ENCODE measurements at places on chromosomes 2 and 18.

DNA sequence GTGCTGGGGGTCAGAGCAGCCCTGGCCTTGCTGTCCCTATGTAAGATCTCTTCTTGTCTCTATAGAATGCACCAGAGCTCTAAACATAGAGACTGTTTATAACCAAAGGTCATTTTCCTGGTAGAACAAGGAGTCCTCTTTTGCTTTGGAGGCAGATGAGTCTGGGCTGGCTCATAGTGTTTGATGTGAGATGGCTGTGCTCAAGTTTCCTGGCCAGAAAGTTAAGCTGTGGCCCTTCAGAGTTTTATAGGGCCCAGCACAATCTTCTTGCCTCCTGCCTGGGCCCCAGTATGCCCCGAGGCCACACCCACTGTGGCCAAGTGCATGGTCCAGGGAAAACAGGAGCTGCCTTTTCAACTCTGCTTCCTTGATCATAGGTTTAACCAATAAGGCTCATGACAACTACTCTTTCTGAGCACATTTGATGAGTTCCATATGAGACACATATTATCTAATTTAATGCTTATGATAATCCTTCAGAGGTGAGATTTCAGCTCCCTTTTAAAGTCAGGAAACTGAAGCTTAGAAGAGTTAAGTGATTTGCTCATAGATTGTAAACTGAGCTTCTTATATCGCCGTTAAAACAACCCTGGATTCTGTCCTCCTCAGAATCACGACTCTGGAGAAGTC is 66.3 kb downstream of the MYCN start:
- DNase-seq: no peak

- DNase-seq: no peak
Measured at GRCh38 chr18:1777843-1778242, 793.5 kb downstream of the METTL4 start.

DNA sequence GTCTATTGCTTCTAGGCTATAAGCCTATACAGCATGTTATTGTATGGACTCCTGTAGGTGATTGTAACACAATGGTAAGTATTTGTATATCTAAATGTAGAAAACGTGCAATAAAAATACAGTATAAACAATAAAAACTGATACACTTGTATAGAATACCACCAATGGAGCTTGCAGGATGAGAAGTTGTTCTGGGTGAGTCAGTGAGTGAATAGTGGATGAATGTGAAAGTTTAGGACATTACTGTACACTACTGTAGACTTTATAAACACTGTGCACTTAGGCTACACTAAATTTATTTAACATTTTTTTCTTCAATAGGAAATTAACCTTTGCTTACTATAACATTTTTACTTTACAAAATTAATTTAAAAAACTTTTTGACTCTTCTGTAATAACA is 679.2 kb upstream of the ZNF804A start:
- DNase-seq: no peak

DNA sequence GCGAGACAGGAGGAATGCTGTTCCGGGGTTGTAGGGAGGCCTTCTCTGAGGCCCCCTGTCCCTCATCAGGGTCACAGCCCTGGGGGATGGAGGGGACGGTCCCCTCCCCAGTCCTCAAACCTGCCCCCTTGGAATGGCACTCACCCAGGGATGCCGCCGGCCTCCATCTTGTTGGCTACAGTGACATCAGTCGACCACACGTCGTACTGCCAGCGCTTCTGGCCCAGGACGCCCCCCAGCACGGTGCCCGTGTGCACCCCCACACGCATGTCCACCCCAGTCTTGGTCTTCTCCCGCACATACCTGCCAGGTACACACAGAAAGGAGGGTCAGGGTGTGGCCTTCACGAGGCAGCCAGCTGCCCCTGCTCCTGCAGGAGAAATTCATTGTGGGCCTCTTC is 46.5 kb downstream of the CENPO start:
- DNase-seq: no peak

- no peak for DNase-seq
Measured at GRCh38 chr2:240988146-240988545, 10.3 kb upstream of the SNED1 start.

Data from posterior cingulate gyrus (tissue), 11 donors.